Activated naive CD8-positive, alpha-beta T cell treated with anti-CD3 and anti-CD28 coated beads, Interleukin-2, amount 50 U/mL, for 24 hours (primary cell): ENCODE measurements at places on chromosomes 11 and 22.

DNA sequence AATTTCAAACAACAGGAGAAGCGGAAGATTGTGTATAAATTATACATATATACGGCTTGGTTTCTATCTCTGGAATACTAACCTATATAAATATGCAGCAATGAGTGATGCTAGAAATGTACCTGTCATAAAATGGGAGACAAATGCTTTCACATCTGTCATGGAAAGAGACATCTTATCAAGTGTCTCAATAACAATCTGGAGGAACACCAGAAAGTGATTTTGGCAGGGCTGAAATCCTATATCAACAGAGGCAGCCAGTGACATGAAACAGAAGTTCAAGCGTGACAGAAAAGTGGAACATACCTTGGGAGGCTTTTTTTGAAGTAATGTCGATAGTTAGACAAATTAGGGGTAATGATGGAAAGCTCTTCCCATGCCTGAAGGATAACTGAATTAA is 834.6 kb downstream of the JRKL start:
- DNase-seq: no peak

GRCh38 chr11:11499300-11499699 is 122.5 kb downstream of the GALNT18 start:
- no peak for DNase-seq

DNA sequence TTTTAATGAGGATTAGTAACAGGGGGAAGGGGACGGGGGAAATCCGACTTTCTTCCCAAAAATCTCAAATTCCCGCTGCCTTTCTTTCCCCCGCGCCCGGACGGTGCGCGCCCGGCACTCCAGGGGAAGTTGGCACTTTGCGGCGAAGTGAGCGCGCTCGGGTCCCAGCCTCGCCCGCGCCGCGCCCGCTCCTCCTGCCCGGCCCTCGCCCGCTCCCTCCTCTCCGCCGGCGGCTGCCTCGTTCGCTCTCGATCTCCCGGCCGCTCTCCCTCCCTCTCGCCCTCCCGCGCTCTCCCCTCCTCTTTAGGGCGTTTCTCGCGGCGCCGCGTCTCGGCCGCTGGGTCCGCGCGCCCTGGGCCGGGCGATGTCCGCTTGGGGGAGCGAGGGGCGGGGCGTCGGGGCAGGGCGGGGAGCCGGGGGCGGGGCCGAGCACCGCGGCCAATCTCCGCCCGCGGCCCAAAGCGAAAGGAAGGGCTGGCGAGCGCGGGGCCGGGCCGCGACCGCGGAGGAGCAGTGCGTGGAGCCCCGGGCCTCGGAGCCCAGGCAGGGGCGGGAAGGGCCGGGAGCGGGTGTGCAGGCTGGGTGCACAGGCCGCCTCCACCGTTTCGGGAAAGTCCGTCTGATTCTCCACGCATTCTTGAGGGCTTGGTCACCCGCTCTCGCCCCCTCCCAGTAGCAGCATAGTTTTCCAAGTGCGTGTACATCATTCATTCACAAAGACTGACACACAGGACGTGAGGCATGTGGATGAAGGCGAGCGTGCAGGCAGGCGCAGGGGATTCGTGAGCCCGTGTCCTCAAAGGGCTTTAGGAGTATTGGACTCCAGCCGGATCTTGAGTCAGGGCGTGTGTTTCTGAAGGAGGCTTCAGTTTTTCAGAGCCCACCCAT is 65.1 kb downstream of the ETS1 start:
- DNase-seq: peak; percentile 93

DNA sequence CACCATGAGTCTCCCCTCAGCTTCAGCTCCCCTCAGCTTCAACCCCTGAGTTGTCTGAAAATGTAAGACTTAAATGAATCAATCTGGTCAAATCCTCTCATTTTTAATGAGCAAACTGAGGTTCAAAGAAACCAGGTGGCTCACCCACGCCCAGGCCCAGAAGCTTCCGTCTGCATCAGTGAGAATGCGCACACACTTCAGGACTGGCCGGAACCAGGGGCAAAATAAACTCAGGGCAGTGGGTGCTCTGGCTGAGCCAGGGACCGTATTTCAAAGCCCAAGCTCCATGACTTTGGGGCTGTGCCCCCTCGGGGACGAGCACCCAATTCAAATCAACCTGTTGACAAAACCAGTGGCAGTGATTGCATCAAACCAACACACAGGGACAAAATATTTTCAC is 3.1 kb downstream of the SULT4A1 start:
- DNase-seq: no peak

- no peak for DNase-seq
Measured at GRCh38 chr11:92357344-92357743, 132.7 kb downstream of the FAT3 start.

GRCh38 chr22:42680648-42681047 is 31.5 kb upstream of the CYB5R3 start:
- no peak for DNase-seq
